ENCODE measurements at places on chromosomes 16 and 17.

DNA sequence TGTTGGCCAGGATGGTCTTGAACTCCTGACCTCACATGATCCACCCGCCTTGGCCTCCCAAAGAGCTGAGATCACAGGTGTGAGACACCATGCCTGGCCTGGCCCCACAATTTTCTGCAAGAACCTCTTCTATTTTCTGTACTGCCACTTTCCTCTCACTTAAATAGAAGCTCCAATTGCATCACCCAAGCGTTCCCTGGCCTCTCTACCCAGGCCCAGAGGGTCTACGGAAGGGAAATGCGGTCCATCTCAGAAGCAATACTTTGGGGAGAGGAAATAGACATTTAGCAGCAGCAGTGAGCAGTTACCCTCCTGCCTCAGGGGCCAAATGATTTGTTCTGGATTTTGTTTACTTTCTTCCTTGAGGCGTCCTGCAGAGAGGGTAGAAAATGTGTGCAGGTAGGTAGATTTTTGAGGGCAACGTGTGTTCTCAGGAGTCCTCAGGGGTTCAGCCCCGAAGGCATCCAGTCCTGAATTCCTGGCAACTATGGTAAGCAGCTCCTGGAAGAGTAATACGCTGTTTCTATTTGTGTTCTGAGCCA lies 11.0 kb downstream of the SLC6A4 start:
- no peak for DNase-seq

GRCh38 chr17:61251939-61252865 lies 147.4 kb upstream of the TBX2 start:
- no peak for DNase-seq

DNA sequence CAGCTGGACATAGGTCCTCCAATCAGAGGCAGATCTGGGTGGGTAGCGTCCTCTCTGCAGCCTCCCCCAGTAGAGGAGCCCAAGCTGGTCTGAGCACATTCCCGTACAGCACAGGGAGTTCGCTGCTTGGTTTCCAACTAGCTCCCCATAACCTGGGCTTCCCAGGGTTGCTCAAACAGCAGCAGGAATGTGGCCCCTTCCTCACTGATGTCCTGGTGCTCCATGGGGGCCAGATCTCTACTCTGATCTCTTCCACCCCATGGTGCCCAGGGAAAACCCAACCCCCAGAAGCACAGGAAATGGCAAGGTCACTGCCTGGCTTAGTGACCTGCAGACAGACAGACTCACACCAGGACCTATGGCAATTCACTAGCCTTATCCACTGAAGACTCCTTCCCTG lies 11.1 kb upstream of the MMP2 start:
- no peak for DNase-seq

- DNase-seq = no peak
Observed at GRCh38 chr17:20091174-20092029, 82.2 kb downstream of the SPECC1 start.

DNA sequence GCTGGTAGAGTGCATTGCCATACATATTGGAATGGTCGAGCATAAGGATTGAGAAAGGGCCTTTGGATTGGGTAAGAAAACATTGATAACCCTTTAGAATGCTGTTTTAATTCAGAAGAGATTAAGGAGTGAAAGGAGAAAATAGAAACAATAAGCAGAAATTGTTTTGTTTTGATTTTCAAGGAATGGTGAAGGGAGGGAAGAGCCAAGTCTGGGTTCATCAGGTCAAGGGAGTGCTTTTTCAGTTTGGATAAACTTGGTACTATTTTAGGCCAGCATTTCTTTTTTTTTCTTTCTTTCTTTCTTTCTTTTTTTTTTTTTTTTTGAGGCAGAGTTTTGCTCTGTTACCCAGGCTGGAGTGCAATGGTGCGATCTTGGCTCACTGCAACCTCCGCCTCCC lies 50.3 kb downstream of the SNTB2 start:
- no peak for DNase-seq

GRCh38 chr16:10219742-10220141 lies 37.5 kb upstream of the GRIN2A start:
- no peak for DNase-seq

DNA sequence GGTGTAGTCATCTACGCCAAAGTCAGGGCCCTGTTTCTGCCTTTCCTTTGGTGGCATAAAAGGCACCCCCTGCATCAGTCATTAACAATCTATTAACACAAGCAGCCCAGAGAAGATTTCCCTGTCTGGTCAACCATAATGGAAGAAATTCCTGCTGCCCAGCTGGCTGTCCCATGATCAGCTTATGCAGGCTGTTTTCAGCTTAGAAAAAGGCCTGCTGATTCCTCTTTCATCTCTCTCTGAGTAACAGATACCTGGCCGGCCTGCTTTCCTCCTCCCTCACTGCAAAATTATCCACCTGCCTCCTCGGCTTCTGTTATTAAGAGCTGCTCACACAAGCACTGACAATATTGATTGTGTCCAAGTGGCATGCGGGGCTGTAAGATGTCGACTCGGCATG lies 70.3 kb upstream of the MMP2 start:
- DNase-seq = no peak

- DNase-seq = no peak
Observed at GRCh38 chr16:51430716-51431369, 279.8 kb upstream of the SALL1 start.

GRCh38 chr16:62965831-62966230 lies 929.6 kb upstream of the CDH8 start:
- no peak for DNase-seq

DNA sequence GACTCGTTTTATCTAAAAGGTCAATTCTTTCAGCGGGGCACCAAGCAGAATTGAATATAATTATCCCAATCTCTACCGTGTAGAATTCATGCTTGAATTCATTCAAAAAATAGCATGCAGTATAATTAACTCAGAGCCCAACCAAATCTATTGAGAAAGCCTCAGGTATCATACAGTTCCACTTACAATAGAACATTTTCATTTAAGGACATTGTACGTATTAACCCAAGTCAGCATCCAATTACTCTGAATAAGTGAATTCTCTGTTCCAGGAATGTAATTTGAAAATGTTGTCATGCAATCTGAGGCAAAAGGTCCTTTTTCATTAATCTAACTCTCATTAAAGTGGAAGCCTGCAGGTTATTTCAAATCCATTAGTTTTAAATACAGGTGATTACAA lies 78.5 kb downstream of the SALL1 start:
- DNase-seq = no peak

DNA sequence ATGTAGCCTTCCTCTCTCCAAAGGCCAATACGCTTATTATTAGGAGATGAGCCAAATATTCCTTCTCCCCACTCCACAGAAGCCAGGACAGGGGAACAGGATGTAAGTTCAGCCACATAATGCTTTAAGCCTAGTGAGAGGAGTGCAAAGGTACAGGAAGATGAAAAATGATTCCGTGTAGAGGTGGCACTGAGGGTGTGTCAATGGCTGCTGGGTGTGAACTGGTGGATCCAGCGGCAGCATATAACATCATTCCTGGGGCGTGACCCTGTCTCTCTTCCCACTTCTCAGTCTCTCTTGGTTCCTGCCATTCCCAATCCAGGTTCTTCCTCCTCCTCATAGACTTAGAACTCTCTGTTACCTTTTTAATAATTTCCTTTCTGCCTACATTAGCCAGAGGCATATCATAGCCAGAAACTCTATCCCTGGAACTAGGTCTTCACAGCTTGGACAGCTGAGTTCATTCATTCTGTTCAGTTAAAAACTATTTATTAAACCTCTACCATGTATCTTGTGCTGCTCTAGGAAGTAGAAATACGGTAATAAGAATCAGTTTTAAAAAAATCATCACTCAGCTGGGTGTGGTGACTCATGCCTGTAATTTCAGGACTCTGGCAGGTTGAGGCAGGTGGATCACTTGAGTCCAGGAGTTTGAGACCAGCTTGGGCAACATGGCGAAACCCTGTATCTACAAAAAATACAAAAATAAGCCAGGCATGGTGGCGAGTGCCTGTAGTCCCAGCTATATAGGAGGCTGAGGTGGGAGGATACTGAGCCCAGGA lies 58.0 kb upstream of the FAM20A start:
- DNase-seq = no peak

GRCh38 chr16:2787406-2787805 lies at the start of gene PRSS33:
TSS of gene PRSS33 (minus strand) at chr16:2787560. CDS start at chr16:2786547, 1,013 bp downstream.
- no peak for DNase-seq

- DNase-seq = no peak
Observed at GRCh38 chr17:5014357-5014756, 16.6 kb downstream of the KIF1C start.

GRCh38 chr17:18270046-18270931 lies 9.8 kb downstream of the MIEF2 start:
- no peak for DNase-seq

DNA sequence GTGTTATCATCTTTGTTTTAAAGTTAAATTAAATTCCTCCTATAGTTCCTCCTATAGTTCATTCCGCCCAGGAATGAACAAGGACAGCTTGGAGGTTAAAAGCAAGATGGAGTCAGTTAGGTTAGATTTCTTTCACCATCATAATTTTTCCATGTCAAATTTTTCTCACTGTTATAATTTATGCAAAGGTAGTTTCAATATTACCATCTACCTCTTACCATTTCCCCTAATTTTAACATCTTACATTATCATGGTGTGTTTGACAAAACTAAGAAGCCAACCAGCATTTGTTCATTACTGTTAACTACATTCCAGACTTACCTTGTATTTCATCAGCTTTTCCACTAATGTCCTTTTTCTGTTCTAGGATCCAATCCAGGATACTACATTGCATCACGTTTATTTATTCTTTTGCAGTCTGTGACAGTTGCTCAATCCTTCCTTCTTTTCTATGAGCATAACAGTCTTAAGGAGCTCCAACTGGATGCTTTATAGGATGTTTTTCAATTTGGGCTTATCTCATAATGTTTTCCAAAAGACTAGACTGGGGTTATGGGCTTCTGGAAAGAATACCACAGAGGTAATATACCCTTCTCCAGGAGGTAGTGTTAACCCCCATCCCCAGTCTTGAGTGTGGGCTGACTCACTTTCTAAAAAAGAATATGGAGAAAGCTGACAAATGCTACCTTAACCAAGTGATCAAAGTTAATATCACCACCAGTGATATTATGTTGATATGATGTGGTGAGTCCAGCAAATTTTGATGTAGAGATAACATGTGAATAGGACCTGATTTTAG lies 158.5 kb downstream of the PPM1E start:
- no peak for DNase-seq

DNA sequence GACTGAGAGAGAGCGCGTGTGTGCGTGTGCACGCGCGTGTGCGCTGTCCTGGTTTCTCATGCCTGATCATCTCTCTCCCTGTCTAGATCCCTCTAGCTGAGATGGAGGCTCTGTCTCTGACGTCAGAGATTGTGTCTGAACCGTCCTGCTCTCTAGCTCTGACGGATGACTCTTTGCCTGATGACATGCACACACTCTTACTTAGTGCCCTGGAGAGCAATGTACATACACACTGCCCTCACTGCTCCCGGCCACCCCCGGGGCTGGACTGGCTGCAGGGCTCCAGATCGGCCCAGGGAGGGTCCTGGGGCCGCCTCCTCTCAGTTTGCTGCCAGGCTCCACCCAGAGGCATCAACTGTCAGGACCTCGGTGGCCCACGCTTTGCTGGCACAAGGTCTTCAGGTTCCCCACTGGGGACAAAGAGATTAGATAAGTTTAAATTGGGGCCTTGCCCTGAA lies 13.1 kb upstream of the ABCC3 start:
- peak; percentile 59 for DNase-seq

- no peak for DNase-seq
Observed at GRCh38 chr17:50649042-50649908, 14.6 kb downstream of the ABCC3 start.

- peak; percentile 48 for DNase-seq
Observed at GRCh38 chr17:58960068-58960467, 146.6 kb downstream of the TRIM37 start.

DNA sequence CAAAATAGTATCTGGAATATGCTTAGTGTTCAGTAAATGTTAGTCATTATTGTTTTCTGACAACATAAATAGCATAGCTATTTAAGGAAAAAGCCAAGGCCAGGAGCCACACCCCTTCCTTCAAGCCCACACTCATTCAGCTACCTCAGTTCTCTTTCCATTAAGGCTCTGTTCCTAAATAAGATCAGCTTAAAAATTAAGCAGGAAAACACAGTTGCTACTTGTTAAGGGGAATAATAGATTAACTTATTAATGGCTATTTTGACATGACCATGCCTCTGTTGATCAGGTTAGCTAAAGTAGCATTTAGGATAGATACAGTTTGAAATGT lies 158.1 kb downstream of the CHD9 start:
- no peak for DNase-seq

- DNase-seq = no peak
Observed at GRCh38 chr17:70613681-70614080, 444.3 kb downstream of the KCNJ2 start.

DNA sequence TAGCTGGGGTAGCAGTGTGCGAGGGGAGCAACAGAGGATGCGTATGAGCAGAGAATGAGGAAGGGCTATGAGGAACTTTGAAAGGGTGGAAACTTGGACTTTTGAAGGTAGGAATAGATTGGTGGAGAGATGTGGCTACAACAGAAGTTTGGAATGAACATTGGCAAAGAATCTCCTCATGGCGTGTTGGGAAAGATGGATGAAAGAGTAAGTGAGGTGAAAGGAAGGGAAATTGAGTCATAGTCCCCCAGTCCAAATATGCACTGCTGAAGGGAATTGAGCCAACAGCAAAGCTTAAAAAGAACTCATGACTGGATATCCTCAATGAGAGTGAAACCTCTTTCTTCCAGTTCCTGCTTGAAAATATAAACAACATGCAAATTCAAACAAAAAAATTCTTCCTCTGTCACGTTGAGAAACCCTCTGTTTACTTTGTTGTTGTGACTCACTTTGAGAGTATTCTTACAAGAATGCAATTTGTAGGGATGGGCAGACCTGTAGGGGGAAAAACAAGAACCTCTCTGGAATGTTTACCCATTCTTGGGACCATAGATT lies 313.2 kb upstream of the KCNJ16 start:
- peak; percentile 77 for DNase-seq

DNA sequence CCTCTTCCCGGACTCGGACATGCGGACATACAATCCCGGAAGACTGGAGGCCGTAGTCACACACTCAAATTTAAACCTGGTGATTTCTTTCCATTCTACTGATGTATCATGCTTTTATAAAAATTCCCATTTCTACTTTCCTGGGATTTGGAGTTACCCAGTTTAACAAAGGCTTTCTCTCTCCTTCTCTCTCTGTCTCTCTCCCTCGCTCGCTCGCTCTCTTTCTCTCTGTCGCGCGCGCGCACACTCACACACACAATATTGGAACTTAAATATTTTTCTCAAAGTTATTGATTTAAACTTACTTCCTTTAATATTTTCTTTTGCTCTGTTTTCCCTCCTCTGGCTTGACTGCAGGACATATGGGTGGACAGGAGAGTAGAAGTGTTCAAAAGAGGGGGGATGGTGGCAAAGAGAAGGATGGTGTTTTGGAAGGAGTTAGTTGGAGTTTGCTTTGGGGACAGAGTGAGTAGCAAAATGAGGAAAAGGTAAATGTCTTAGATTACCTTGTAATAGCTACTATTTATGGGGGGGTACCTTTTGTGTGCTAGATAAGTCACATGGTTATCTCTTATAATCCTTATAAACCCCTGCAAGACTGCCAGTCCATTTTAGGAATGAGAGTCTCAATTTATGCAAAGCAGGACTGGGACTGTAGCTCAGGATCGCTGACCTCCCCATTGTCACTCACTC lies 878 bp upstream of the TRIM25 start:
- DNase-seq = no peak
